ENCODE measurements at places on chromosomes 7 and 10.
A peak's percentile ranks its signal among the peaks of the same experiment; 100 is the strongest.

- no peak for DNase-seq
These were observed 89.8 kb upstream of the HPS1 start for GRCh38 chr10:98536551-98536950.

DNA sequence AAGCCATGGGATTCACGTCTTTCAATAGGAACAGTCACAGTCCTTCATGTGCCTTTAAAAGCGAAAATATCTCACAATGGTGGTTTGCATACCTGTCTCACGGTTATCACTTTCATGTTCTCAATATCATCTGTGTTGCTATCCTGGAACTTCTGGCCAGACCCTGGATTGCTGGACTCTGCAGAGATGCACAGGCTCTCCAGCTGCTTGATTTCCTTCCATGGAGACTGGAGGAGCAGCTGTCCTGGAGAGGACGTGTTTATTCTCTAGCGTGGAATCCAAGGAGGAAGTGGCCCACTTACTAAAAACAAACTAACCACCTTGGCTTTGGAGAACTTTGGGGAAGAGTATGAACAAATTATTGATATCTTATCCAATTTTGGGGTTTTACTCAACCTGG is 16.5 kb downstream of the BTBD16 start:
- no peak for DNase-seq

- DNase-seq = no peak
These were observed 123.4 kb downstream of the MAD1L1 start for GRCh38 chr7:2109251-2109872.

DNA sequence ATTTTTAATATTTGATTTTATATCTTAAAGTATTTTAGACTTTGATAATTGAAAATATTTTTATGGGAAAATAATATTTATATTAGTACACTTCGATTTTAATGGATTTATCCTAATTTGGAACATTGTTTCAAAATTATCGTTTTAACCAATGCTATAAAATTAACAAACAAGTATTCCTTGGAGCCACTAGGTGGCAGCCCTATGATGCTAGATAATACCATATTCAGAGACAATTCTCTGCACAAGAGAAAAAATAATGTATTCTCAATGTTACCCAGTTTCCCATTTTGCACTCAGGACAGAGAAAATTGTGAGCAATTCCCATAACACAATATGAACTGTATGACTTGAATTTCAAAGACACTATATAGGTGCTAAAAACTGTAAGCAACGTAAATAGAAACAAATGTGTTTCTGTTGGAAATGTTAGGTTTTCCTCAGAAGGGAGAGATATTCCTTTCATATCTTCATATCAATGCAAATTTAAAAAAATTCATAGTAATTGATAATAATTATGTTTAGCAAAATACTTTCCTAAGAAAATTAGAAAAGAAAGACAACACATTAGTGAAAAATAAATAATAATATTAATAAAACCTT is 237.8 kb downstream of the SEMA3E start:
- peak; percentile 38 for DNase-seq

- DNase-seq = no peak
These were observed 161.1 kb downstream of the BMPER start for GRCh38 chr7:34066411-34066810.

DNA sequence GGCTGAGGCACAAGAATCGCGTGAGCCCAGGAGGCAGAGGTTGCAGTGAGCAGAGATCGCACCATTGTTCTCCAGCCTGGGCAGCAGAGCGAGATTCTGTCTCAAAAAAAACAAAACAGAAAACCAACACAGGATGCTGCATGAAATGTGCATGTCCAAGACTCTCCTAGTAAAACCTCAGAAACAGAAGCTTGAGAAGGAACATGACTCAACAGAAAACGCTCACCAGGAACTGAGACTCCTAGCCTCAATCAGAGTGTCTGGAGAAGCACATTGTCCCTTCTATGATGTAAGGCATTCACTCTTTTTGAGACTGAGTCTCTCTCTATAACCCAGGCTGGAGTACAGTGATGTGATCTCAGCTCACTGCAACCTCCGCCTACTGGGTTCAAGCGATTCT is 168.3 kb downstream of the MYOF start:
- DNase-seq = no peak
